ENCODE measurements at places on chromosomes 4 and X.
A peak's percentile ranks its signal among the peaks of the same experiment; 100 is the strongest.

- no peak for DNase-seq
These were observed 58.8 kb downstream of the USP46 start for GRCh38 chr4:52600275-52600674.

- DNase-seq: no peak
These were observed 22.1 kb downstream of the DOK7 start for GRCh38 chr4:3485011-3485791.

DNA sequence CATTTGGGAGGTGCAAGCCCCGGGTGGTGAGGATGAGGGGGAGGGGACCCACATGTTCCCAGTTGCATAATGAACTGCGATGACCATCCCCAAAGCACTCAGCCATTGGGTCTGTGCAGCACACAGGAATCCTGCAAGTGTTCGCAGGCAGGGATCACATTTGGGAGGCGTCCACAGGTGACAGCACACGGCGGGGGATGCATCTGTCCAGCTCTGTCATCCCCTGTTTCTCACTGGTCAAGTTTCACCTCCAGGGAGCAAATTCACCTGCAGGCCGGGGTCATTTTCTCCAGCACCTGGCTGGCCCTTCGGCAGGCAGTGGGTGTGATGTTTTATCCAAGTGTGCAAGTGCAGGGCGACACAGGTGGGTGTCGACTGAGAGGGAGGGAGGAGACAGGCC is 33.3 kb upstream of the SORCS2 start:
- DNase-seq: no peak

DNA sequence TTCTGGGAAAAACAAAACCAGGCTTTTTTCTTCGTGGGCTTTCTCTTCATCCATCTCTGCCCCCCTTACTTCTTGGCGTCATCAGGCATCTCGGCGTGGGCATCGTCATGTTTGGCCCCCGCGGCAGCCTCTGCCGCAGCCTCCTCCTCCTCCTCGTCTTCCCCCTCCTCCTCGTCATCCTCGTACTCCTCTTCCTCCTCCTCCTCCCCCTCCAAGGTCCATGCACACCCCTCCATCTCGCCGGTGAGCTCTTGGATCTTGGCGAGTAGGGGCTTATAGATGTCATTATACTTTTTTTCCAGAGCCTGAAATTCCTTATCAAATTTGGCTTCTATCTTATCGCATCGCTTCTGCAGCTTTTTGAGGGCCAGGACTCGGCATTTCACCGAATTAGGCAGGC is 488 bp downstream of the NAP1L5 start:
- peak; percentile 12 for DNase-seq

- DNase-seq: no peak
These were observed 93.7 kb upstream of the ZNF827 start for GRCh38 chr4:146032234-146032860.

DNA sequence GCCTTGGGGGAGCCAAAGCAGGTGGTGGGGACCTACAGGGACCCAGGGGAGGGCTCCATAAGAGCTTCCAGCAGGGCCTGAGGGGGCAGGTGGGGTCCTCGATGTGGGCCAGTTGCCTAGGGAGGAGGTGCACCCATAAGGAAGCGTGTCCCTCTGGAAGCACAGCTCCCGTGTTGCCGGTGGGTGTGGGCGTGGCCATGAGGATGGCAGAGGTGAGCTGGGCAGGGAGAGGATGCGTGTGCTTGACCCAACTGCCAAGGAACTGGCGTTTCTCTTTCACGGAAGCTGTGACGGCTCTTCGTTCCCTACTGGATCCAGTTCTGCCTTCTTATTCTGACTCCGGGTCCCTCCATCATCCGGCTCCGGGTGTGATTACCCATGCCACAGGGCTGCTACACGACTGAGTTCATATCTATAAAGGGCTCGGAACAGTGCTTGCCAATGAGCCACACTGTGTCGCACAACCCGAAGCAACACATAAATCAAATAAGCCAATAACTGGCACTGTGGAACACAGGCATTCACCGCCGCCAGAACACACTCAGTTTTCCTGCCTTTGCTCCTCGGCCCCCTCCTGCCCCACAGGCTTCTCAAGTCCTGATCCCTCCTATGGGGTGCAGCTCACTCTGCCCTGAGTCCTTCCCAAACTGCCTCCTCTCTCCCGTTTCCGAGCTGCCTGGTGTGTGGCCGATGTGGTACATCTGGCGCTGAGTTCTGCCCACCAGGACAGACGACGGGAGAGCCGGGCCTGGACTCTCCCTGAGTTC is 35.5 kb downstream of the RNF212 start:
- DNase-seq: no peak

DNA sequence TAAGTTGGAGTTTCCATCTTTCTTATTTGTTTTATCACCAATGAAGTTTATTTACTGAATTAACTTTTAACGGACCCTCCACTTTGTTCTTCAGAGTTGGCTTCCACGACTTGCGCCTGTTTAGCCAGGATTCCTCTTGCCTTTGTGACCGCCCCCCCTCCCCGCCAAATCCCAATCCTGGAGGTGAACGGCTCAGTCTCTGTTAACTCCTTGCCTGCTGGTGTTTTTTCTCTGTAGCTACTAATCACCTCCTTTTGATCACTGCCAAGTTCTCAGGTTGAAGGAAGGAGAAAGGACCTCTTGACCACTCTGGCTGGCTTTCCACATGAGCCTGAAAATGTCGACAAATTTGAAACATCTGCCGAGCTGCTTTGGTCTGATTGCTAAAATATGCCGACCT is 46.8 kb upstream of the BCOR start:
- DNase-seq: no peak

- DNase-seq: no peak
These were observed 748.9 kb upstream of the MAGEB2 start for GRCh38 chrX:29466456-29466855.

GRCh38 chr4:156576946-156577345 is 394.7 kb downstream of the PDGFC start:
- DNase-seq: no peak

- DNase-seq: no peak
These were observed 21.9 kb upstream of the ADH4 start for GRCh38 chr4:99165978-99166377.

- no peak for DNase-seq
These were observed 18.7 kb upstream of the GPR34 start for GRCh38 chrX:41670112-41670511.

DNA sequence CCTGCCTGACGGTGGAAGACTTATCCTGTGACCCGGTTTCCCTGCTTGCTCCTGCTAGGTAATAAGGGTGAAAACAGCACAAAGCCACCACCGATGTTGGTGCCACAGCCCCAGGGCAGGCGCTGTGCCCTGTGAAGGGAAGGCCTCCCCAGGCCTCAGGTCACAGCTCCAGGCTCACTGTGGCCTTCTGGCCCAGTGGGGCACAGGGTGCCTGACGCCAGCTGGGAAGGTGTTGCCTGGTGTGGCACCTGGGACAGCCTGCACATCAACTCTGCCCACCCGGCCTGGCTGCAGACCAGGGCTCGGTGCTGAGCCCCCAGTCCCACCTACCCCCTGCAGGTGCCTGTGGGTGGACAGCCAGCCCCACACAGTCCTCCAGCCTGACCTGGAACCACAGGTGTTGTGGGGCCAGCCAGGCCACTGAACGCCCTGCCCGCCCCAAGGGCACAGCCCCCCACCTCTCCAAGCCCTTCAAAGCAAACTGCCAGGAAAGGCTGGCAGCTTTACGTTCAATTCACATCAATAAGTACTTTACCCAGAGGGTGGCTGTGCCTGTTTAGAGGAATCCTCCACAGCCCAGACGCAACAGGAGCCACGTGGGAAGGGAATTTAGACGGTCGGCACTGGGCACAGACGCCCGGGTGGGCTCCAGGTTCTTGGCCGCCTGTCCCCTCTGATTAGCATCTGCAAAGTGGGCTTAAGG is 54.3 kb downstream of the ZFYVE28 start:
- no peak for DNase-seq

GRCh38 chrX:97215186-97215585 is 331.5 kb downstream of the RPA4 start:
- DNase-seq: no peak

DNA sequence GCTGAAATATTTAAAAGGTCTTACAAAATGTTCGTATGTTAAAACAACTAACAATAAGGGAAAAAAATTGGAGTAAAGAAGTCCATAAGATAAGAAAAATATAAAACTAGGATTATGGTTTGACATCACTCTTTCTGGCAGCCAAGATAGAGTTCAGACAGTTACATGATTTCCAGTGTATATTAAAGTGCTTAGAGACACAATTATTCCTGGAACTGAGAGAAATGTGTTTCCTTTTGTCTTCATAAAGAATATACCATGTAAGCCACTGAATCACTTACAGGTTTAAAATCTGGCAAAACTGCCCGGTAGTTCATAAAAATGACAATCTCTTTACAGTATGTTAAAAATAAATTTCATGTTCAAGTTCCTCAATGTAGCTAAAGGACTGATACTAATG is 538.7 kb upstream of the ATOH1 start:
- no peak for DNase-seq

- peak; percentile 60 for DNase-seq
These were observed 58.0 kb downstream of the SEPTIN11 start for GRCh38 chr4:77007358-77008230.

- DNase-seq: no peak
These were observed 493.0 kb downstream of the TLL1 start for GRCh38 chr4:166366012-166366411.

- no peak for DNase-seq
These were observed 47.4 kb downstream of the TEX13A start for GRCh38 chrX:105173071-105173470.

DNA sequence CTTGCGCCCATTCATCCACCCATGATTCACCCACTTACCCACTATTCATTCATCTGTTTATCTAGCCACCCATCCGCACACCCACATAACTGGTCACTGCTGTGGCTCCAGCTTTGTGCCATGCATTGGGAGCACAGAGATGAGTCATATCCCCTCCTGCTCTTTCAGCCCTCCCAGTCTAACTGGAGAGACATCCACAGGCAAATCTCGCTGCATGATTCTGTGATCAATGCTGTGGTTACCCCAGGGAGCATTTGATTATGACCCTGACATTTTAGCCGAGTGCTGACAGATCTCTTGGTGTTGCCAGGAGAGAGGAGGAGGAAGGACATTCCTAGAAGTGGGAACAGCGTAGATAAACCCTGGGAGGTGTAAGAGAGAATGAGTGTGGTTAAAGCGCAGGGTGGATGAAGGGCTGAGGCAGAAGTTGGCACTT is 10.4 kb upstream of the PORCN start:
- peak; percentile 92 for DNase-seq

DNA sequence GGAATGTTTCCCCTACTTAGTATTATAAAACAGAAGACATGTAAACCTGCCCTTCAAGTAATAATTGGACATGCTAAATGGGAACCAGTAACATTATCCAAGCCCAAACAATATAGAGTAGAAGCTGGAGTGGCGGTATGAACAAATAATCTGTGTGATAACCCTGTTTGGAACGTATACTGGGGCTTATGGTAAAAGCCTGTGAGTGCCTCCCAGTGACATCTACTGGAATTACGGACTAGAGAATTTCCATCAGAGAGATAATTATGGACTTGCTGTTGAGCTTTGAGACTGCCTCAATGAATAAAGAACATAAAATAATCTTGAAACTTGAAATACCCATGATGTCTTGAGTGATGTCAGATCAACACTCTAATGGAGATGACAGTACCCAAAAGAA is 406.3 kb upstream of the GRIA3 start:
- no peak for DNase-seq

GRCh38 chr4:113122066-113122465 is 72.6 kb downstream of the ANK2 start:
- DNase-seq: no peak

DNA sequence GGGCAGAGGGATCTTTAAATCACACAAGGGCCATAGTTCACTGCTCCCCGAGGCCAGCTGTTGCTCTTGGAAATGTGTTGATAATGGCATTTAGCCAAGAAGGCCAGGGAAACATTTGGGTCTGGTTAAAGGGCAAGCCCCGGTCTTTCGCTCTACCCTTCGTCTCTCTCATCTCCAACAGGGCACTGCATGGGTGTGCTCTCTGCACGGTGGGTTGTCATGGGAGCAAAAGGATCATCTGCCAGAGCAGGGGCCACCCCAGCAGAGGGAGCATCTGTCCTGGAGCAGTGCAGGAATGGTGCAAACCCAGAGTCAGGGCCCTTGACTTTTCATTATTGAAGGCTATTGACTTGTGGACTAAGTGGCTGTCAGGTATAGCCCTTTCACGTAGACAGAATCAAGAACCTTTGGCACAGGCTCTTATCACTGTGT is 22.7 kb upstream of the PGRMC2 start:
- peak; percentile 13 for DNase-seq

- no peak for DNase-seq
These were observed 188.4 kb upstream of the TRPC5 start for GRCh38 chrX:112270991-112271390.

GRCh38 chr4:113899271-113900070 is 80.0 kb downstream of the ARSJ start:
- DNase-seq: no peak

DNA sequence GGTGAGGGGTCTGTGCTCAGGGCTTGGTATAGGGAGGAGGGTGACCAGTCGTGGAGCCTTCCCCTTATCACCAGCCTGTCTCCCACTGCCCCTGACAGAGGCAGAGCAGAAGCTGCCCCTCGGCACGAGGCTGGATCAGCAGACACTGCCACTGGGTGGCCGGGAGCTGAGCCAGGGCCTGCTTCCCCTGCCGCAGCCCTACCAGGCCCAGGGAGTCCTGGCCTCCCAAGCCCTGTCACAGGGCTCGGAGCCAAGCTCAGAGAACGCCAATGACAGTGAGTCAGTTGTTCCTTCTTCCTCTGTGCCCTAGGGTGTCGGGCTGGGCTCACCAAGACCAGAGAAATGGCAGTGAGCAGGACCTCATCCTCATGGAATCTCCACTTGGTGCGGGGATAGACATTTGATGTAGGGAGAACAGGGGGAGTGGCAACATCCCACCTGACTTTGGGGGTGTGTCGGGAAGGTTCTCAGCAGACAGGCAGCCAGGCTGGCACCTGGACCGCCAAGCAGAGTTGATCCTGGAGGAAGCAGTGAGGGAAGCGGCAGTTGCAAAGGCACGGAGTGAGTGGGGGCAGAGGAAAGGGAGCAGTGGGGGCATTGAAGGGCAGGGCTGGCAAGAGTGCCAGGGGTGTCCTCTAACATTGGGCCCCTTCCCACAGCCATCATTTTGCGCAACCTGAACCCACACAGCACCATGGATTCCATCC is 14.3 kb upstream of the UBA1 start:
- DNase-seq: no peak
